ENCODE measurements at places on chromosomes 3 and 15.

DNA sequence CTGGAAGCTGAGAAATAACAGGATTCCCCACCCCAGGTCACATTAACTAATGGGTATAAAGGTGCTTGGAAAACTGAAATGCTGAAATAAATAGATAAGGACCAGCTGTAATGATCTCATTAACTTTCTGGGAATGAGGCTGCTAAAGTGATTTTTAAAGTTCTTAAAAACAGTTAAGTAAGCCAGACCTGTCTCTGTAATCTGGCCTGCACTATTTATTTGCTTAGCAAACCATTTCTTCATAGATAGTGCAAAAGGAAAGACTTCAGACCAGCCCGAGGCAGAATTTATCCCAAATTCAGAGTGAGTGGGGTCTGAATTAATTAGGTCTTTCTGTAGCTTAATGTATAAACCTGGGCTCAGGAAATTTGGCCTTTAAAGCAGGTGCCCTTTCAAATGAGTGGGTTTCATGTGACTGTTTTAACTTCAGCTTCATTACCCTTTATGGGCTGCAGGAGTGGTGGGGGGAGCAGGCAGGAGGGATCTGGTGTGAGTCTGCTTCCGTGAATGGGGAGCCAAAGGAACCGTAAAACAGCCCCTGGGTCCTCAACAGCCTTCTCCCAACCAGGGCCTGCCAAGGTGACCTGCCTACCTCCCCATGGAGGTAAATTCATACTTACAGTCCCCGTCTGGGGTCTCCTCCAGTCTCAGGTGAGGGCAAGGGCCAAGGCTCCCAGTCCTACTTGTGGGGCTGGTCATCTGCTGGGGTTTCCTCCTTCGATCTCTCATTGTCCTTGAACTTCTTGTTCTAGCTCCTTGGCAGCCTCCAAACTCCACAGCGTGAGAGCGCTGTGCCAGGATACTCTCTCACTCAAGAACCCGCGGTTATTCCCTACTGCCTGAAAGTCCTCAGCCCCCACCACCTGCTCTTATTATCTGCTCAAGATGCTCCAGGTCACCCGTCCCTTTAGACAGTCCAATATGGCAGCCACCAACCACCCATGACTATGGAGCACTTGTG lies 31.2 kb downstream of the MAGEF1 start:
- DNase-seq: no peak

DNA sequence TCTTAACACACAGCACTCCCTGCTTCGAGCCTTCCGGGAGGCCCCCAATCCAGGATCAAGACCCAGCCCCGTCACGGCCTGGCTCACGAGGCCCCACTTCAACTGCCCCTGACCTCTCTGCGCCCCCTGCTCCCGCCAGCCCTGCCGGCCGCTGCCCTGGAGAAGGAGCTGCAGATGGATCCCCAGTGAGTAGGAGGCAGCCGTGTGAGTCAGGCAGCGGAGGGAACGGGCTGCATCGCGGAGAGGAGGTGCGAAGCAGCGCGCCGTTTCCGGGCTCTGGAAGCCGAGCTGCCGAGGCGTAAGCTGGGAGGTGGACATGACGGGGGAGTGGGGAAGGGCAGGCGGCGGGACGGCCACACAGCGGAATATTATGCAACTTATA lies 133.4 kb downstream of the TPRA1 start:
- DNase-seq: no peak

DNA sequence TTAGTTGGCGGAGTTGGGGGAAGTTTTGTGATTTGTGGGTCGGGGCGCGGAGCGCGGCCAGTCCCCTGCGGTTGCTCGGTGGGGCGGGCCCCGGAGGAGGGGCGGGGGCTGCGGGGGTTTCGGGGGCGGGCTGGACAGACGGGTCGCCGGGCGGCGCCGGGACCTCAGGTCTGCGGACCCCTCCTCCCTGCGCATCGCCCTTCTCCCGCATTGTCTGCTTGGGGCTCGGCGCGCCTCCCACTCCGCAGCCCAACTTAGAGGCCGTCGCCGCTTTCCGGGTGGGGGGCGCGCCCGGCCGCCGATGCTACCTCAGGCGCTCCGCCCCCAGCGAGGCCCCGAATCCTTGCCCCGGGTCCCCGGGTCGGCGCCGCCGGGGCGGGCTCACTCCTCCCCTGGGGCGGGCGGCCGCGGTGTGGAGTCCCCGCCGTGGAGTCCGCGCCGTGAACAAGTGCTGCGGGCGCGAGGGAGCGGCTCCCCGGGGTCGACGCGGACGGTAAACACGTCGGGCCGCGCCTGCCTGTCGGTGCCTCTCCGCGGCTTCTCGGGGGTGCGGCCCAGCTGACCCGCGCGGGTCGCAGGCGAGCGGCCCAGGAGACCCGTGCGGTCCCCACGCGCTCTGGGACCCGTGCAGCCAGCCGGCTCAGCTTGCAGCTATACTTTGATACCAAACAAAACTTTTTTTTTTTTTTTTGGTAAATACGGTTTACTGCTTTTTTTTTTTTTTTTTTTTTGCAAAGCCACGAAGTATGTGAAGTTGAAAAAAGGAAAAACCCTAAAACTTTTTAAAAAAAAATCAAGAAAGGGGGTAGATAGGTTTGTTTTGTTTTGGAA lies 624 bp downstream of the AKAP13 start:
- DNase-seq: no peak

DNA sequence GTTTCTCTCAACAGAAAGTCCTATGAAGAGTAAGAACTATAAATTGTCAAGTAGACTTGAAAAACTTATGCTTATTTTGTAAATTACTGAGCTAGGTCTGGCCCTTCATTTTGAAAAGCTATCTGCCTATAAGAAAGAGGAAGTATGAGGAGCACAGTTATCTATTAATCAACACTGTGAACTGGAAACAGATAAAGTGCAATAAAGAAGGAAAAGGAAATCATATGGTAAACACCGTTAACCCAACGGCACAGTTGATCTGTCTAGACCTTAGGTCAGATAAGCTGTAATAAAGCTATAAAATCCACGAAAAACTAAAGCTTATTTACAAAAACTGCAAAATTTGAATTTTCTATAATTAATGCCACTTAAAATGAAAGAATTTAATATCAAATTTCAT lies 242.5 kb downstream of the ZBTB20 start:
- DNase-seq: no peak

DNA sequence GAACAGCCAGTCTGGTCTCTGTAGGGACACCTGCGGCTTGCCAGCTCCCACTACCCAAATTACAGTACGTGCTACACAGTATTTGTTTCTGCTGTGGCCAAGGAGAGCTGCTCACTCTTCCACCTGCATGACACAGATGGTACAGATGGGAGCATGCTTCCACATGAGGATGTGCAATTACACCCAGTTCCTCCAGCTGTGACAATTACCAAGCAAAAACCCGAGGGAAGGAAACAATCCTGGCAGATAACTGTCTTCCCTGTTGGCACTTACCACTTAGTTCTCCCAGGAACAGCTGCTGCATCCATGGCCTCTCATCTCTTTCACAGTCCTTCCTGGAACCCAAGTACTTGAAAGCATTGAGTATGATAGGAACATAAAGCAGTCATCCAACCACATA lies 34.4 kb downstream of the DET1 start:
- peak; percentile 76 for DNase-seq

- no peak for DNase-seq
These were observed 370.2 kb upstream of the ZNF385D start for GRCh38 chr3:22121068-22121701.

- DNase-seq: no peak
These were observed 14.1 kb downstream of the CLDN1 start for GRCh38 chr3:190308154-190308553.

DNA sequence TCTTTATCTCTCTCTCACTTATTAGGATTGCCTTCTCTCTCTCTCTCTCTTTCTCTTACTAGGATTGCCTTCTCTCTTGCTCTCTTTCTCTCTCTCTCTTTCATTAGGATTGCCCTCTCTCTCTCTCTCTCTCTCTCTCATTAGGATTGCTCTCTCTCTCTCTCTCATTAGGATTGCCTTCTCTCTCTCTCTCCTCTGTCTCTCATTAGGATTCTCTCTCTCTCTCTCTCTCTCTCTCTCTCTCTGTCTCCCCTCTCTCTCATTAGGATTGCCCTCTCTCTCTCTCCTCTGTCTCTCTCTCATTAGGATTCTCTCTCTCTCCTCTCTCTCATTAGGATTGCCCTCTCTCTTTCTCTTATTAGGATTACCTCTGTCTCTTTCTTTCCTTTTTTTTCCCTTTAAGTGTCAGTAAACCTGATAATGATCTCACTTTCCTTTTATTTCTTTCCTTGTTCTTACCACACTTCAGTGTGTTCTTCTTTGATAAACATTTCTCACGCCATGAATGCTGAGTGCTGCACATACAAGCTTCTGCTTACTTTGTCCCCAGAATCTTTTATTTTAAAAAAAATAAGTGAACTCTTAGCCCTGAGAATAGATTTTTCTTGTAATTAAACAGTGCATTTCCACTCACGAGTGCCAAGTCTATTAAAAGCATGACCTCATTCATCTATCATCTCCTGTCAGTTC lies 243.4 kb upstream of the TBC1D5 start:
- DNase-seq: no peak

- no peak for DNase-seq
These were observed 494 bp upstream of the NISCH start for GRCh38 chr3:52454938-52455282.

DNA sequence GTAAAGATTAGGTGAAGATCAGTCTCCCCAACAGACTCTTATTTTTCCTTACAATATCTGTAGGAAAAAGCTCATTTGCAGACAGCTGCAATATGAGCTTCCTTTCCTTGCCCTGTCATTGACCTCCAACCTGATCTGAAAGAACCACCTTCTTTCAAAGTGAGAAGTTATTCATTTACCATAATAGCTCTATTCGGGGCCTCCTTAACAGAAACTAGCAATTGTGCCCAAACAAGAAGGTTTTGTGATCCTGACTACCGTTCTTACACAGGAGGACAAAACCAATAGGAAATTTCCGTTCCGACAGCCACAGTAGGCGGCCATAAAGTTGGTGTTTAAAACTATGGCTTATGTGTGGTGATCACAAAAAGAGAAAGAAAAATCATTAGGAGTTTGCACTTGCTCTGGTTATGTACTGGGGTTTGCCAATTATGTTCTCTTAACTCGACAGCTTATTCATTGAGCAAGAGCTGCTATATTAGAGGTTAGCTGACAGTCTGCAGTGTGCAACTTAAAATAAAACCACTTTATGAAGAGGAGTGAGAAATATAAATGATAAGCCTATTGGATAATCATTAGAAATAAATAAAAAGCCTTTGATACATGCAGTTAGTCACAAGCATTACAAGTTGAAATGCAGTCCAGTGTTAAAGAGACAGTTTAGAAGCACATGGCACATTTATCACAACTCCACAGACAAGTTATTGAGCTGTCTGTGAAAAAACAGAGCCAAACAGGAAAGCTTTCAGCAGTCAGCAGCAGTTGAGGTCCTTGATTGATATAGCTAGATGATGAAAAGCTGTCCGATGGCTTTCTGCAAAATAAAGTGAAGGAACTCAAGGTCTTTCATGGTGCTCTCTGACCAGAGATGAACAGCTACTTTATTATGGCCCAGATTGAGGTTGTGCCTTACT lies 199.8 kb downstream of the WDR72 start:
- DNase-seq: no peak

- DNase-seq: no peak
These were observed 24.8 kb downstream of the PSTPIP1 start for GRCh38 chr15:77019521-77020331.

DNA sequence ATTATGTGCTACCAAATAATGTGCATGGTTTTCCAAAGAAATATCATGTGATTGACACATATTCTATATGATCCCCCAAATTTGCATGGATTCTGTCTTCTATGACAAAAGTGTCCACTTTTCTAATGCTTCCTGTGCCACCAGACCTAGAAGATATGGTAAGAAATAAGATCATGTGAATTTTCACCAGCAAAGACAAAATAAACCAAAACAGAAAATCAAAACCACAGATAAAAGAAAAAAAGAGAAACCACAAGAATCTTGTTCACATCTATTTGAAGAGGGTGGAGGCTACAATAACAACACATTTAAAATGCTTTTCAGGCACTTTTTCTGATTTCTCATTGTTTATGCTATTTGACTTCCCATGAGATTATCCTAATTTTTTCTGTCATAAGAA lies 303.4 kb downstream of the DIPK2A start:
- no peak for DNase-seq

DNA sequence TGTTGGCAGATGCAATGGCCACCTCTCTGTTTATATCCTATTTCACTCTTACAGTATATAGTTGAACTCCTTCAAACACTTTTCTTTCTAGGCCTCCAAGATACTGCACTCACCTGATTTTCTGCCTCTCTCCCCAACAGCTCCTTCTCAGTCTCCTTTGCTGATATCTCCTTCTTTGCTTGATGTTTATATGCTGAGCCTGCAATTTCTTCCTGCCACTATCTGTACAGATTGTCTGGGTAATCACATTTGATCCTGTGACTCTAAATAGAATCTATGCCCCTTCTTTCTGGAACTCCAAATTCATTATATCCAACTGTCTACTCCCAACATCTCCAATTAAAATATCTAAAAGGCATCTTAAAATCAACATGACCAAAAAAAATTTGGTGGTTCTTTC lies 165.5 kb upstream of the PFN2 start:
- no peak for DNase-seq

DNA sequence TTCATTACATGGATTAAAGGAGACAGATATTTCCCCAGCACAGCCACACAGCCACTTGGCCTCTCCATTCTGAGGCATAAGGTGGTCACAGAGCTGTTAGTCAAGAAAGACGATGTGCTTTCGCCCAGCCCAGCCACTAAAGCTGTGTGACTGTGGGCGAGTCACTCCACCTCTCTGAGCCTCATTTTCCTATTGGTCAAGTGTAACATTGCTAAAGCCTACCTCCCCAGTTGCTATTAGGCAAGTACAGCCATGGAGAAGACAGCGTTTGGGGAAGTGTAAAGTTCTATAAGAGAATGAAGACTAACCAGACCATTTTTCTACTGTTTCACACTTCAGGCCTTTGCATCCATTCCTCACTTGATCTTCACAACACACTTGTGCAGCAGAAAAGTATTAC lies 24.1 kb downstream of the TMEM40 start:
- no peak for DNase-seq

GRCh38 chr15:100899601-100900000 lies 19.6 kb upstream of the LRRK1 start:
- no peak for DNase-seq

Measured in NCI-H187 treated with DMSO at 0.1 percent for 48 hours (cell line).